ENCODE measurements at places on chromosomes 7 and 10.

DNA sequence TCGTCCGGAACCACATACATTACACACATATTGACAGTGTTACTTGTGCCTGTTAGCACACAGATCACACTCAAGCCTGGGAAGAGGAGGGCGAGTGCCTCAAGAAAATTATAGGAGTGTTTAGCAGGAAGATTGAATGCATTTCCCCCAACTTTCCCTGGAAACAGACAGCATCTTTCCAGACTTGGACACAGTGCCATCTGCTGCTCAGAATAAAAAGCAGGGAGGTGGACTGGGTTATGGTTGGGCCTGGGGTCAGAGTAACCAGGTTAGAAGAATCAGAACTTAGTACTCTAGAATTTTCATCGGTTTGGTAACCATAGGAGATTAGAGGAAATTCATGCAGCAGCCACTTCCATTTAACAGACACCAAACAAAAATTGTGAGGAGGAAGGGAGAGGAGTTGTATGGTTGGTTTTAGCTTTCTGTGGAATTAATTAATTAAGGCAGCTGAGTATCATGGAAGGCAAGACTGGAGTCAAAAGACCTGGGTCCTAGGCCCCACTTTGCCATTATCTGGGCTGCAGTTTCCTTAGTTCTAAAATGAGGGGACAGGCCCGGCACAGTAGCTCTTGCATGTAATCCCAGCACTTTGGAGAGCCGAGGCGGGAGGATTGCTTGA lies 43.4 kb upstream of the OPTN start:
- DNase-seq = peak; percentile 13

GRCh38 chr7:44267719-44268421 lies 57.5 kb downstream of the CAMK2B start:
- DNase-seq = no peak

GRCh38 chr7:150379441-150380379 lies 580 bp downstream of the ZNF775 start:
- no peak for DNase-seq

DNA sequence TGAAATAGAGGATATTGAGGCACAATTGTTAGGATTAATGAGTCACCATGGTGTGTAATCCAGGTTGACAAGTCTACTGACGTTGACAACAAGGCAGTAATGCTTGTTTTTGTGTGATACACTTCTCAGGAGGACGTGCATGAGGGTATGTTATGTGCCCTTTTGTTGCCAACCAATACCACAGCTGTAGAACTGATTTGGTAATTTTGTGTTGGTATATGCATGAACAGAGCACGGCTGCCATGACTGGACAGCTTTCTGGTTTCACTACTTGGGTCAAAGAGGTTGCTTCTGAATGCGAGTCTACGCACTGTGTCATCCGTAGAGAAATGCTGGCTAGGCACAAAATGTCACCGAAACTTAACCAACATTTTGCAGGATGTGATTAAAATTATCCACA lies 32.9 kb downstream of the PHTF2 start:
- no peak for DNase-seq

DNA sequence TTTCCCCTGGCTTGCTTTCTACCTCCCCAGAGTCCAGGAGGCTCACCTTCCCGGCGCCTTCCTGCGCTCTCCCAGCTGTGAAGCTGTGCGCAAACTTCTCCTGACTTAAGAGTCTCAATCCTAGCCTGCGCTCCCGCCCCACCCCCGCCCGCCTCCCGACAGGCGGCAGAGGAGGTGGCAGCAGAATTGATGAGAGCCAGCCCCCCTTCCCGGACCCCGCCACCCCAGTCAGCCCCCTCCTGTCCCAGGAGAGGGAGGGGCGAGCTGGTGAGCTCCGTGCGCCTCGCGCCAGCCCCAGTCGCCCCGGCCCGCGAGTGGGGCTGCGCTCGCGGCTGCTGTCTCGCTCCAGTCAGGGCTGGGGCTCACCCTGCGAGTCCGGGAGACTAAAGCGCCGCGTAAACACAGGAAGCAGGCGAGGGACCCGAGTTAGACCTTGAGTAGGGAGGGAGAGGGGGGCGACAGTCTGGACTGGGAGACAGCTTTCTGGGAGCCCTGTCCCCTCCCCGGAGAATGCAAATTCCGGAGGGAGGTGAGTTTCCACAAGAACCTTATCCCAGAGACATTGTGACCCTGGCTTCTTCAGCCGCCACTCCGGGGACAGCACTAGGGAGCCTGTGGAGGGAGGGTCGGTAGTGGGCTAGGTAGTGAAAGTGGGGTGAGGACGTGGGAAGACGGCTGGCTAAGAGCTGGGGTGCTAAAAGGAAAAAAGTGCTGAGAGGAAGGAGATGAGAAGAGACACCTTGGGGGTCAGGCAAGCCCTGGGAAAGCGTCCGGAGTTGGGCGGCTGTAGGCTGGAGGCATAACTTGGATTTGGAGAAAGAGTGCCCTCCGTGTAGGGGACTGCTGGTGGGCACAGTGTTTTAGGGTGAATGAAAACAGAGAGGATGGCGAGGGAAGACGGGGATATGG lies at the start of gene CALCR:
Gene CALCR (minus strand): TSS at position 79 of the 909 bp plus-strand sequence. CDS start 87,743 bp downstream, outside the sequence.
- DNase-seq = no peak

DNA sequence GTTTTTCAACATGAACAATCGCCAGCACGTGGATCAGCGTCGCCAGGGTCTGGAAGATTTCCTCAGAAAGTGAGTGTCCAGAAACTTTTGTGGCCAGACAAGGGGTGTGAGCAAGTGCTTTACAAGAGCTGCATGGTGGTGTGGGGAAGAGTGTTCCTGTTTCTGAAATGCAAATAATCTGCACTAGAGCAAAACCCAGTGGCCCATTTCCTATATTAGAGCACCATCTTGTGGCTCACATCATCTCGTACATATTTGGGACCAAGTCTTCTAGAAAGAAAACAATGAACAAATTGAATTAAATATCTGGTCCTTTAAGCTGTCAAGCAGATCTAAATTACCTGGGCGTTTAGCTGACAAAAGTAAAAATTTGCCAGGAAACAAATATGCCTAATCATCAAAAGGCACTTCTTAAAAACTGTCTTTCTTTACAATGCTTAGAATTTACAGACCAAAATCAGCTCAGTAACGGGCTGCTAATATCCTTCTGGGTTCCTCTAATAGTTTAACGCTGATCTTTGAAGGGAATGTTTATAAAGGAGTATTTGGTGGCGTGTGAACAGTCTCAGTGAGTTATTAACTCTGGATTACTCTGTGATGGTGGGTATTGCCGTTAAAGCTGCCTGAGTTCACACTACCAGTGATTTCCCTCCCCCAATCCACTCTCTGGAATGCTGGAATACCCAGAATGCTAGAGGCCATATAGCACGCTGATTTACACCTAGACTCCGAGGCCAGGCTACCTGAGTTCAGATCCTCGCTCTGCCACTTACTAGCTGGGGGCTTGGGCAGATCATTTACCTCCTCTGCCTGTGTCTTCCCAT lies 73.6 kb downstream of the SNX10 start:
- peak; percentile 89 for DNase-seq

DNA sequence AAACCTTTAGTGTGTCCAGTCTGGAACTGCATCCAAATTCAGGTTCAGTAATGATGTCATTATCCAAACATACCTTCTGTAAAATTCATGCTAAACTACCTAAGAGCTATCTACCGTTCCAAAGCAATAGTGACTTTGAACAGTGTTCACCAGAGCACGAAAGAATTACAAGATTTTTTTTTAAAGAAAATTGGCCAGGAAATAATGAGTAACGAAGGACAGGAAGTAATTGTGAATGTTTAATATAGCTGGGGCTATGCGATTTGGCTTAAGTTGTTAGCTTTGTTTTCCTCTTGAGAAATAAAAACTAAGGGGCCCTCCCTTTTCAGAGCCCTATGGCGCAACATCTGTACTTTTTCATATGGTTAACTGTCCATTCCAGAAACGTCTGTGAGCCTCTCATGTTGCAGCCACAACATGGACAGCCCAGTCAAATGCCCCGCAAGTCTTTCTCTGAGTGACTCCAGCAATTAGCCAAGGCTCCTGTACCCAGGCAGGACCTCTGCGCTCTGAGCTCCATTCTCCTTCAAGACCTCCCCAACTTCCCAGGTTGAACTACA lies 694 bp upstream of the FAS start:
- peak; percentile 65 for DNase-seq

DNA sequence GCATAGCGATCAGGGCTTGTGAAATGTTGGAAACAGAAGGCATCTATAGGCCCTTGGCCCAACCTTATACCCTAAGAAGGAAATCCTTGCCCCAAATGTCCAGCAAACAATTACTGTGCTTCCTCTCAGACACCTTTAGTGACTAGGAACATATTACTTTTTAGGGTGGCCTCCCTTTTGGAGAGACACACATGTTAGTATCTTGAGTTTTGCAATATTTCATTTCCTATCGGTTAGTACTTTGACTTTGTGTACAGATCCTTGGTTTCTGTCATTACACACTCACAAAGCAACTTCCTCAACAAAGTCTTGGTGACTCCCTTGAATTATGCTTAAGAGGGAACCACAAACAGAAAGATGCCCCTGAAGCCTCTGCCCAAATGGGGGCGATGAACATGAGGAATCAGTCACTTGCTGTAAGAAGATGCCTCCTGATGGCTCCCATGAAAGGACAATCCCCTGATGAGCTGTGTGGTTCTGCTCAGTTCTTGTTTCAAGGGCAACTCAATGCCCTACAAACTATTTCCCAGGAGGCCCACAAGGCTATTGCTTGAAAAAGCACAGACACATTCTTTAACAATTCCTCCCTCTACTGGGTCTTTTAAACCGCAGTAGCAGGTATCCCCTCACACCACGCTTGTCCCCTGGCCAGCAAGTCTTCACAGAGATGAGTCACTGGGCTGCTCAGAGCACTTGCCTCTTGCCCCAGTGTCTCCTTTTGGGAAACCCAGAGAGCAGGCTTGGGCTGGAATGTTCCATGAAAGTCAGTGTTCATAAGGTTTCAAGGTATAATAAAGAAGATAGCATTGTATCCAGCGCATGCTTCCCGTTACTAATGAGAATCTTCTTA lies 196.2 kb downstream of the FANK1 start:
- no peak for DNase-seq

DNA sequence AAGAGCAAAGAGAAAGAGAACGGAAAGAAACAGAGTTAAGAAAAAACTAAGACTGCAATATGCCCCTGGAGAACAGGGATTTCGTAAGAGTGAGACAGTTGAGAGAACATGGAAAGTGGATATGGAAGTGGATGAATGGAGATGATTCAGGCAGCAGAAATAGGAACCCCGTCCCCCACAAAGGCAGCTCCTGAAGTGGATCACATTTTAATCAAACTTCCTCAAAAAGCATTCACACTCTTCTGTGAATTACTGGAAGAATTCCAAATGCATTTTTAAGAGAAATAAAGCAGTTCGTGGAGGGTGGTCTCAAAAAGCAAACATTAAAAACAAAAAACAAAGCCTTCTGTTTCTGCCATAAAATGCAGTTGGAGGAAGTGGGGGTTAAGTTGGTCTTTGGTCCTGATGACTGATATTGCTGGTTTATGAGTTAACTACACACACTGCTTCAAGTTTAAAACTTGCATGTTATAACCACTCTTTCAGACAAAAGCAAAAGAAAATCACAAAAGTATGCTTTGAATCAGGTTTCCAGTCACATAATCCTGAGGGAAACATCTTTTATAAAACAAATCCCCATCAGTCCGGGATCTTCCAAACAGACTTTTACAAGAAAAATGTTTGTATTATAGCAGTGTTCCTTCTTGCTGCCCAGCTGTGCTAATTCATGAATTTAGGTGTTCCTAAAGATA lies 214.3 kb downstream of the FANK1 start:
- DNase-seq = peak; percentile 64

GRCh38 chr10:49164559-49165188 lies 23.5 kb downstream of the TMEM273 start:
- DNase-seq = no peak

DNA sequence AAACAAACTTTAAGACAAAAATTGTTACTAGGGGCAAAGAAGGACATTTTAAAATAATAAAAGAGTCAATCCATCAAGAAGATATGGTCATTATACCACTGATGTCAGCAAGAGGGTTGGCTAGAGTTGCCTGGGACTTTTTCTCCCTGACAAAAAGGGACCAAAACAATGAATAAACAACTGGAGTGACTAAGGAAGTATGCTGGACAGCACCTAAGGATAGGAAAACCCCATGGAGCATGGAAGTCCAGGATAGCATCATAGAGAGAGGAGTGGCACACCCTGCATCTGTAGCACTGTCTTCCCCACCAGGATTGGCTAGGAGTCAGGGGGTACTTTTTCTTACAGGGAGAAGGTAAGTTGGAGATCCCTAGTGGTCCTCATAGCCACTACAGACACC lies 73.5 kb upstream of the MACROH2A2 start:
- DNase-seq = no peak

DNA sequence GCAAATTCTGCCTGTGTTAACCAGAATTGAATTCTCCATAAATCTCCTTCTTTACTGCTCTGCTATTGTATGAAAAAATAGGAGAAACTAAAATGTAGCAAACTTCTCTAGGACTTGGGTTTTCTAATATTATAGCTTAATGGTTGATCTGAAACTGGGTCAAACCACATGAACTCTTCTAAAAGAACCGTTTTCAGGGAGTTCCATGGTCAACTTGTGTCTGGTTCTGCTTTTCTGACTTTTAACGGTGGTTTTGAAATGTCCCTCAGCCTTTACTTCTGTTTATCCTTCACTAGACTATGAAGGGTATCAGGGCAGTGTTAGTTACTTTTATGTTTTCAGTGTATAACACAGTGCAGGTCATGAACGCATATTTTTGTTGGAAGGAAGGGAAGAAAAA lies 242.2 kb downstream of the TSPAN12 start:
- DNase-seq = no peak

- DNase-seq = peak; percentile 31
Observed at GRCh38 chr7:46009211-46009610, 88.1 kb upstream of the IGFBP3 start.

- DNase-seq = no peak
Observed at GRCh38 chr7:39392151-39392550, 174.1 kb upstream of the YAE1 start.

GRCh38 chr10:33535866-33536265 lies 201.4 kb upstream of the NRP1 start:
- no peak for DNase-seq

DNA sequence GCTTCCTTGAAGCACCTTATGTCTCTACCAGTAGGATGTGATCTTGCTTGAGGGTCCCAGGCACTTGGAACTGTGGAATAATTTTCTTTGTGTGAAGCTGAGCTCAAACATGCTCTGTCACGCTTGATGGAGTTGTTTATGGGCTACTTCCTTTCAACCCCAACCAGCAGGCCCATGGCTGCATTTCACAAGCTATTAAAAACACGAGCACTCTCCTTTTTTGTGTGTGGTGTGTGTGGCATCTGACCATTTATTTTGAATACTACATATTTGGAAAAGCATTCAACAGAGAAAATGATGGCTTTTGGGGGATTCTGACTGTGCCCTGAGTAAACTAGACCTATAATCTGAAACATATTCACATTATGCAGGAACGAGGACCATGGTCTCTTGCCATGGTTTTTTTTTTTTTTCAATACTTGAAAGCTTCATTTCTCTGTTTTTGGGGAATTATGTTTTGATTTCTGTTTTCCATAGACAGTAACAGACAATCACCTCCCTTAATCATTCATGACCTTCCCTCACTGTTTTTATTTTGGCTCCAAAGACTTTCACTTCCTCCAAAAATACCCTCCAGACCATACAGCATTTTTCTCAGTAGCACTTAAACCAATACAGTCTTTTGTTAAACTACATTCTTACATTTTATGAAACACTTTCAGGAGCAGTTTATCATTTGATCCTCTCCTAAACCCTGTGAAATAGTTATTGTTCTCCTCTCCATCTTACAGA lies 233.6 kb upstream of the BMPER start:
- peak; percentile 13 for DNase-seq

GRCh38 chr10:98967601-98968000 lies 268.1 kb downstream of the HPSE2 start:
- DNase-seq = no peak
